Dorsolateral prefrontal cortex (tissue), 122 donors: ENCODE measurements at places on chromosomes 5 and 9. TPM values are rescaled to one million over a fixed set of nuclear protein-coding genes. Genes with fewer than 3 reads are reported as not detected.

Gene CDH12
- total RNA-seq = 18.6 TPM

Gene CBY3
- not detected for total RNA-seq

Gene NMUR2
- 0.48 TPM for total RNA-seq

Gene TMEM174
- total RNA-seq = not detected

Gene IDNK
- 10.6 TPM for total RNA-seq

Gene SLC4A9
- total RNA-seq = 2.2 TPM

Gene PCDHA9
- 3.8 TPM for total RNA-seq

Gene SUSD3
- 2.1 TPM for total RNA-seq

Gene SLC6A19
- not detected for total RNA-seq

Gene FAM153A
- total RNA-seq = 121 TPM

Gene IL13
- not detected for total RNA-seq

Gene AFAP1L1
- total RNA-seq = 3.0 TPM

Gene SOX30
- total RNA-seq = not detected

Gene FYB1
- total RNA-seq = 7.0 TPM

Gene PHF24
- 183 TPM for total RNA-seq

Gene POU5F2
- total RNA-seq = 4.1 TPM

Gene QRFP
- total RNA-seq = not detected

Gene CAMLG
- 43.0 TPM for total RNA-seq

Gene TMC1
- total RNA-seq = 2.9 TPM

Gene PCA3
- total RNA-seq = not detected

Gene C7
- 27.7 TPM for total RNA-seq

Gene PCDHB6
- total RNA-seq = 7.9 TPM

Gene ARID3C
- total RNA-seq = 0.67 TPM

Gene TRMT10B
- total RNA-seq = 15.8 TPM

Gene PCDHGA9
- total RNA-seq = 11.9 TPM

Gene ADCY2
- 205 TPM for total RNA-seq

Gene LCN1
- total RNA-seq = 1.9 TPM

Gene WDR38
- total RNA-seq = not detected

Gene ROPN1L
- 2.0 TPM for total RNA-seq

Gene CCL27
- total RNA-seq = not detected

Gene ZFP37
- total RNA-seq = 6.5 TPM

Gene ANP32B
- total RNA-seq = 46.6 TPM
